ENCODE measurements at places on chromosomes 16 and 17.

- DNase-seq, result peak; percentile 62
Measured at GRCh38 chr16:88264641-88265285, 118.0 kb upstream of the ZNF469 start.

- no peak for DNase-seq
Measured at GRCh38 chr17:34246446-34246845, 8.6 kb upstream of the CCL2 start.

GRCh38 chr17:40469805-40470675, 26.8 kb downstream of the IGFBP4 start:
- DNase-seq, result no peak

DNA sequence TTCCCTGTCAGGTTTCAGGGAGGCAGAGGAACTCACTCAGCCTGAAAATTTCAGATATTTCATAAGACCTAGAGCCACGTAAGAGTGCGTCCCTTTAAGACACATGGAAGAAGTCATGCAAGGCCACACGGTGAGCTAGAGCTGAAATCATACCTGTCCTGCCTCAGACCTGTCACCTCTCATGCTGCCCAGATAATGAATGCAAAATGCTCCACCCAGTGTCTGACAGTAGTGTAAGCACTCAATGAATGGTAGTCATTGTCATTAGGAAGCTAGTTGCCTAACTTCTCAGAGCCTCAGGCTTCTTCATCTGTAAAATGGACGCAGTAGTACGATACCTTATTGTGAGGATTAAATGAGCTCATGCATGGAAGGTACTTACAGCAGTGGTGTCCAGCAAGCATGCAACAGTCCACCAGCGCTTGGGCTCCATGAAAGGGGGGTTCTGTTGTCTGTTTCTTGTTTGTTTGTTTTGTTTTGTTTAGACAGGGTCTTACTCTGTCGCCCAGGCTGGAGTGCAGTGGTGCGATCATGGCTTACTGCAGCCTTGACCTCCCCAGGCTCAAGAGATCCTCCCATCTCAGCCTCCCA, 60.7 kb downstream of the WSB1 start:
- no peak for DNase-seq

DNA sequence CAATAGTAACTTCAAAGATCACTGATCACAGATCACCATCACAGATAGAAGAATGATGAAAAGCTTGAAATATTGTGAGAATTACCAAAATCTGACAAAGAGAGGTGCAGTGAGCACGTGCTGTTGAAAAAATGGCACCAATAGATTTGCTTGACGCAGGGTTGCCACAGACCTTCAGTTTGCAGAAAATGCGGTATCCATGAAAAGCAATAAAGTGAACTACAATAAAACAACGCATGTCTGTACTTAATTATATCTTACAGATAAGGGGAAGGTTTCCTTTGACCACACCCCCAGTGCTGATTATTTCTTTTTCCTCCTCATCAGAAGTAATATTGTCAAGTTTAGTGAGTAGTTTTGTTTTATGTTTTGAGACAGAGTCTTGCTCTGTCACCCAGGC, 21.1 kb upstream of the PYDC1 start:
- DNase-seq, result no peak

DNA sequence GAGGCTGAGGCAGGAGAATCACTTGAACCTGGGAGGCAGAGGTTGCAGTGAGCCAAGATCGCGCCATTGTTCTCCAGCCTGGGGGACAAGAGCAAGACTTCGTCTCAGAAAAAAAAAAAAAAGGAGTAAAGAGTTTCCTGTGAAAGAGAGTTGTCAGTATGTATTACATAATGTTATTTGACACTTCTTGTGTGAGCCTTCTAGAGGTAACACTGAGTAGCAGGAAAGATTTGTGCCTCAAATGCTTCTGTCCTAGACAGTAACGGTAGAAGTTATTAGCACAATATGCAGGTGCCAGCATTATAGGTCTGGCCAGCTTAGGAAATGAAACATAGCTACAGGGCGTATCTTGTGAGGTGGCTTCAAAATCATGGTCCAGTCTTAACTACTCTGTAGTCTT, 6.2 kb downstream of the RPS6KB1 start:
- no peak for DNase-seq

- DNase-seq, result no peak
Measured at GRCh38 chr16:22322741-22323140, 25.5 kb downstream of the POLR3E start.

- no peak for DNase-seq
Measured at GRCh38 chr16:86384263-86384649, 126.1 kb upstream of the FOXF1 start.

- DNase-seq, result no peak
Measured at GRCh38 chr16:65667011-65667578, 545.2 kb upstream of the CDH11 start.

DNA sequence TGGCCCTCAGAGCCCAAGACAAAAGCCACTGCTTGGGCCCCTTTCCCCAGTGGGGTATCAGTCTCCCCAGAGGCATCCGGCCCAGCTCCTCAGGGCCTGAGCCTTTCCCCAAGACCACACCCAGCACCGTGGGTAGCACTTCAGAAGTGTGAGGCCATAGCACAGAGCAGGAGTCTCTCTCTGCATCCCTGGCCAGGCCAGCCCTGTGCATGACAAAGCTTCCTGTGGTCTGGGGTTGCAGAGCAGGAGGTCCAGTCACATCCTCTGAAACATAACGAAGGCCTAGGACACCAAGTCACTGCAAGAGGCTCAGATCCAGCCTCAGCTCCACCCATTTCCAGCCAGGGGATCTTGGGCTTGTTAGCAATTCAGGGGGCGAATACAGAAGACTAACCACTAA, 56.8 kb upstream of the ZNF423 start:
- no peak for DNase-seq

GRCh38 chr16:79391395-79391794, 209.1 kb downstream of the MAF start:
- DNase-seq, result no peak

Data from dorsolateral prefrontal cortex (tissue), 122 donors.